GF-D8 (cell line): ENCODE measurements at places on chromosomes 3 and 15.

- DNase-seq: no peak
Observed at GRCh38 chr15:80155001-80155377, 2.2 kb downstream of the FAH start.

DNA sequence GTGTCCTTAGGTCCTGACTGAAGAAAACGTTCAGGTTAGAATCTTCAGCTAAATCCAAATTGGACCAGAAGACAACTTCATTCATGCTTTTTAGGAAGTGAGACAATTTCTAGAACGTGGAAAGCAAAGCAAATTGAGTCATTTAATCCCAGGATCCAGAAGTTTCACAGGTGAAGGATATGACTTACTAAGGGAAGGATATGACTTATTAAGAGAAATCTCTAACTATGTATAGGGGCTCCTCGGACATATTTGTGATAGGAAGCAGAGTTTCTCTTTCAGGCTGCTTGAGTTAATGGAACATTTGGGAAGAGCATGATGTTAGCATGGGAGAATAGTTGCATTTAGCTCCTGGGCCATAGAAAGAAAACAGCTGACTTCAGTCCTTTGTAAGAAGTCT is 16.1 kb upstream of the PLOD2 start:
- no peak for DNase-seq

- DNase-seq: no peak
Observed at GRCh38 chr3:25191673-25192072, 236.4 kb upstream of the RARB start.

- no peak for DNase-seq
Observed at GRCh38 chr3:43036621-43037423, 57.7 kb downstream of the GASK1A start.

GRCh38 chr3:142445816-142446254 is 2.0 kb downstream of the XRN1 start:
- no peak for DNase-seq

DNA sequence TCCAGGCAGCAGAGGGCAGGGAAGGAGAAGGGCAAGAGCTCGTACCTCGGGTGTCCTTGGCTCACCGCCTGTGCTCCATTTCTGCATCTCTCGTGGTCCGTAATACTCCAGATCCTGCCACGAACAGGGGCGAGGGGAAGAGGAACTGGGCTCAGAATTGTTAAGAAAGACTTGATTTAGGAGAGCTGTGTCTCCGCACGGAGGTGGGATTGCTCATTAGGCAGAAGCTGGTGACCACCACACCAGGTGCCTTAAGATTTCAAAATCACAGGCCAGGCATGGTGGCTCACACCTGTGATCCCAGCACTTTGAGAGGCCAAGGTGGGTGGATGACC is 37.2 kb upstream of the BDH1 start:
- peak; percentile 12 for DNase-seq

DNA sequence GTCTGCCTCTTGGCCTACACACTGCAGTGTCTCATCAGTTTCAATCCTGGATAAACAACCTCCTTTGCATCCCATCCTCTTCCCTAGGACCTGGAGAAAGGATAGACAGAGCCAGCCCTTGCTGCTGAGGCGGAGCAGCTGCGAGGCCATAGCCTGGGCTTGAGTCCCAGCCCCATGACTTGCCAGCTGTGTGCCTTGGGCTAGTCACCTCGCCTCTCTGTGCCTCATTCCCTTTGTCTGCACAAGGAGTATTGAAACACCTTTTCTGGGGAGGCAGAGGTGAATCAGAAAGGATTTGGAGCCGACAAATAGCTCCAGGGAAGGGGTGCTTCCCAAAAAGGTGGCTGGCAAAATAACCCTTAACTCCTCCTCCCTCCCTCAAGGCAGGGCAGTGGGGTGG is 65.0 kb upstream of the SLC6A1 start:
- no peak for DNase-seq

DNA sequence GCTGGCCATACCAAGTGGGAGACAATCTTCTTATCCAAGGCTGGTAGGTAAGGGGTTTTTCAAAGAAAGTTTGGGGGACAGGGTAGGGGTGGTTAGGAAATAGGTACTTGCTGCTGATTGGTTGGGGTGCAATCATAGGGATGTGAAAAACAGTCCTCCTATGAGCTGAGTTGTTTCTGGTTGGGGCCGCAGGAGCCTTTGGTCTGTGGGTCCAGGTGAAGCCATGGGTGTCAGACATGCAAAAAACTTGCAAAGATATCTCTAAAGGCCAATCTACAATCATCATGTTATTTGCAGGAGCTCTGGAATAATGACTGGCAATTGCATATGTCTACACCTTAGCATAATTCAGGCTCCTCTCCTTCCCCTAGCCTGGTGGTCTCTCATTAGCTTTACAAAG is 982.3 kb downstream of the DIPK2A start:
- DNase-seq: no peak

- no peak for DNase-seq
Observed at GRCh38 chr3:168362661-168363247, 267.0 kb upstream of the GOLIM4 start.

DNA sequence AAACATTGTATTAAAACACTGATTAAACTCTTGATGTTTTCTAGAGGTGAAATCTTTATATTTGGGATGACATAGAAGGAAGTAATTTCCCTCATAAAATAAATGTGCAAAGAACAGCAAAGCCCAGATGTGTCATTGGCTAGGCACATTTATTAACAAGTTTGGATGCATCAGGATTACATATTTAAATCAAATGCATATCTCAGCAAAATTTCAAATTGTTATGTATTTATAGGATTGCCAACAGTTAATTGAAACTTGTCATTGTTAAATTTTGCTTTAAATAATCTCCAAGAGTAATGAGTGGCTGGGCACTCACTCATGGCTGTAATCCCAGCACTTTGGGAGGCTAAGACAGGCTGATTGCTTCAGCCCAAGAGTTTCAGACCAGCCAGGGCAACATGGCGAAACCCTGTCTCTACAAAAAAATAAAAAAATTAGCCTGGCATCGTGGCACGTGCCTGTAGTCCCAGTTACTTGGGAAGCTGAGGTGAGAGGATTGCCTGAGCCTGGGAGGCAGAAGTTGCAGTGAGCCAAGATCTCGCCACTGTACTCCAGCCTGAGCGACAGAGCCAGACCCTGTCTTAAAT is 28.2 kb downstream of the ARIH1 start:
- DNase-seq: no peak

- DNase-seq: no peak
Observed at GRCh38 chr3:144229330-144229729, 257.7 kb downstream of the DIPK2A start.

DNA sequence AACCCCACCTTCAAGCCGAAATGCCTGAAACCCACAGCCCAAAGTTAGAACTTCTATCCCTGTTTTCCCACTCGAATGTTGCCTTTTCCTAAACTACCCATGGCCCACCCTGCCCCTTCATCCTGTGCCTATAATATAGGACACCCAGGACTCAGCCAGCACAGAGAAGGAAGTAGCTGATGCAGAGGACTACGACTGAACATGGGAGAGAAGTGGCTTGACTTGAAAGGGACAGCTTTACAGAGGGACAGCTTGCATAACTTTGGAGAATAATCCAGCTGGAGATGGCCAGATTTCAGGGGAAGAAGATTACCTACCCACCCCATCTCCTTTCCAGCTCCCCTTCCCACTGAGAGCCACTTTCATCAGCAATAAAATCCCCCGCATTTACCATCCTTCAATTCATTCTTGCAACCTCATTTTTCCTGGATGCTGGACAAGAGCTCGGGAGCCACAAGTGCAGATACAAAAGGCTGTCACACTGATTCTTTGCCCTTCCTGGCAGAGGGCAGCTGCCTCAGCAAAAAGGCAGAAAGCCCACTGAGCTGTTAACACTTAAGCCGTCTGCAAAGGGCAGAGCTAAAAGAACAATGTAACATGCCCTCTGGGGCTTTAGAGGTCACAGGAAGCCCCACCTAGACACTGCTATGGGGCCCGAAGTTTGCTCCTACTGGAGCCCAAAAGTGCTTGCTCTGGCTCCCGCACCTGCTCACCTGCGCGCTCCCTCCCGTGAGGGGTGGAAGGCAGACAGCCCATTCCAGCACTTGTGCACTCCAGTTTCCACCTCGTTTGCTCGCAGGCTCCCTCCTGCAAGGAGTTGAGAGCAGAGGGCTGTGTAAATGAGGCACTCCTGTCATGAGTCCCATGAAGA is 224.0 kb downstream of the TBC1D5 start:
- no peak for DNase-seq

GRCh38 chr3:148070041-148070440 is 627.7 kb upstream of the AGTR1 start:
- DNase-seq: no peak

GRCh38 chr3:58293516-58293915 is 12.5 kb upstream of the RPP14 start:
- no peak for DNase-seq

GRCh38 chr15:32838338-32838737 is 120.5 kb downstream of the GREM1 start:
- DNase-seq: no peak
